Stimulated activated naive CD8-positive, alpha-beta T cell treated with anti-CD3 and anti-CD28 coated beads, Interleukin-15, Interleukin-2, amounts not matched to agents 100 U/mL and 50 U/mL, for 24 hours (primary cell): ENCODE measurements at places on chromosomes 7 and 10.

DNA sequence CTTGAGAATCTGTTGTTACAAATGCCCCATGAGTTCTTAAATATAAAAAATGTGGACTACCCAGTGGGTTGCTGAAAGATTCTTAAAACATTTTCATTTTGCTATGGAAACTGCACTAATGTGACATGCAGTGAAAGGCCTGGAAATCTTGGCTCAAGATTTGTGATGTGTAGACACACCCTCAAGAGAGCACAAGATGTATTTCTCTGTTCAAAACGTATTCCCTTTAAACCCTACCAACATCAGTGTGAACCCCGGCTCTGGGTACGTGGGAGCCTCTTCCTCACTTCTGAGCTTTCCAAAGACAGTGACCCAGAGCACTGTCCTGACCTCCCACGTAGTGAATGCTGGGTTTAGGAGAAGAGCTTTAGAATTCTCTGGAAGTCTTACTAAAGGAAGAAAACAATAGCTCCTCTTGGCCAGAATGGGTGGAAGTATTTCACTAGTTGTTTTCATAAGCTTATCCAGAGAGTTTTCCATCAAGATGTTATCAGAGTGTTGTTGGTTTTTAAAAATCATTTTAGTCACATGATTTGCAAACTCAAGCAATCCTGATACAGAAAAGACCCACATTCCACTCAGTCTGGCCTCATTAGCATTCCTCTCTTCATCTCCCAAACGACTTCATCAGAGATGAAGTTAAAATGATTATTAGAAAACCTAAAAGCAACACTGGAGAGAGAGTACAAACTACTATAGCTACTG lies 81.5 kb upstream of the AFAP1L2 start:
- no peak for DNase-seq

DNA sequence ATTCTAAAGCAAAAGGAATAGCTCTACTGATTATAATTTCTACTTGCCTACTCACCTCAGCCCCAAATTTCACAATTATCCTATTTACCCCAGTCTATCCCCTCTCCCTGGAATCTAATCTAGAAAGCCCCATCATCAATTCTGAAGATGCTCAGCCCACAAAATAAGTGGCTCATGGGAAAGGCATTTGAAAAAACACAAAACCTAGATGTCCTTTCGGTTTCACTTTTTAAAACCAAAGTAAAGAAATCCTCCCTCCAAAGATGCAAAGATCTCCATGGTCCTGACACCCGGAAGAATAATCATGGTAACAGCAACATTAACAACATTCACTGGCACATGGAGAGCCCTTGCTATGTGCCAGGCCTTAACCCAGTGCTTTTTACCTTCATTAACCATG lies 224.8 kb downstream of the FGFR2 start:
- no peak for DNase-seq

DNA sequence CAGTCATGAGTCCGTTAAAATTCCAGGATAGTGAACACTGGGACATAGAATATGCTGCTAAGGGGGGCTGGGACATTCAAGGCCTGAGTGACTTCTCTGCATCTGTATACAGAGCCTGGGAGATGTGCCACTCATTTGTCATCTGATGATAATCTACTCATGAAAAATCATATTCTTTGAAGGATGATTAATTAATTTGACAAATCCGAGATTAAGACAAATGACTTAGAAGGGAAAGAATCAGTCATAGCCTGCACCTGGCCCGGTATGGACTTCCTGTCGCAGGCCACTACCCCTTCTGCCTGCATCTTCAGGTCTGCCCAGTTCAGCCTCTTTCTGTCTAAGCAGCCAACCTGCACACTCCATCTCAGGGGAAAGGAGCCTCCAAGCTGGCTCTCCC lies 18.8 kb upstream of the FAM170B start:
- DNase-seq: no peak

GRCh38 chr7:23242321-23242720 lies 4.3 kb upstream of the GPNMB start:
- DNase-seq: no peak

GRCh38 chr10:119078422-119079179 lies 2.0 kb downstream of the EIF3A start:
- no peak for DNase-seq

DNA sequence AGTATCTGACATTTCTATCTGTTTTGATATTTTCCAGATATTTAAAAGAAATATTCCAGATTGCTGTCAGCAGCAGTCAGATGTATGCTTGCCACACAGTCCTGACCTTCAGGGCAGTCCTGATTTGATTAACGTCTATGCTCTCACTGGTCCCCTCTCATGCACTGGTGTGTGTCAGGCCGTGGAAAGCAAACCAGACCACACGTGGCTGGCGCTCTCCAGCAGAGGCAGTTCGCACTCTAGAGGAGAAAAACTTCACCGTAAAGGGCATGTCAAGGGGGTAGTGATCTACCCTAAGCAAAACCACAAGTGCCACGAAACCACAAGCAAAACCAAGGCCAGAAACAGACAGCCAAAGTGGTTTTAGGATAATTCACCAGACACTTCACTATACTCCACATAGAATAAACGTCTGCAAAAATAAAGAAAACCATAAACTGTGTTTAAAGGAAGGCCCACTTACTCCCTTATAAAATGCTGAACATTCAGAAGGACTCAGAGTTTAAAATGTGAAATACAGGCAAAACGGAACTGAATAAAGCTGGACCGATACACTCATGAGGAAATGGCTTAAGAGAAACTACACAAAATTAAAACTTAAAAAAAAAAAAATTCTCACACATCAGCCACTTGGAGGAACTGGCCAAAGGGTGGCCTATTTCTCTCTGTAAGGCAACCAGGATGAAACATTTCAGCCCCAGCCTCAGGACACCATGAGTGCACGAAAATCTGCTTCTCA lies 26.4 kb downstream of the PARP12 start:
- DNase-seq: peak; percentile 49

DNA sequence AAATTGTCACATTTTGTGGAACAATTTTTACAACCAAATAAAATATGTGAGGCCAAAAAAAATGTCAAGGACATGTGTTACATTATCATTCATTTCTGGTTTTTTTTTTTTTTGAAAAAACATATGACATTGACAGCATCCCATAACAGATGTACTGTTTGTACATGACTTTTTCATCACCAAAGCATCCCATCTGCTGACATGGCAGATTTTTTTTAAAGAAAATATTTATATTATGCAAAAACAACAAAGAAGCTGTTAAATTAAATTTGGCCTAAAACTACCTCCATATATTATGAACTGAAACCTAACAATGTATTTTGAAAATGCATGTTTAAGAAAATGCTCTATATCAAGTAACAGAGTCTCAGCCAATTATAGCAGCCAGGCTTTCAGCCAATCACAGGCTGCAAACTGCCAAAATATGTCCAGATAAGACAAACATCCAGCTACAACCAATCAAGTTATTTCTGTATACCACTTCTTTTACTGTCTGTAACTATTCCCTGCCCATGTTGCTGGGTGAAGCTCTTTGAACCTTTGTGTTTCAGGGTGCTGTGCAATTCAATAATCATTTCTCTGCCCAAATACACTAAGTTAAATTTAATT lies 1111.8 kb downstream of the GRM8 start:
- no peak for DNase-seq

GRCh38 chr10:4984971-4985594 lies 18.6 kb downstream of the AKR1C2 start:
- DNase-seq: no peak
